T-helper 17 cell (primary cell): ENCODE measurements at places on chromosomes 16 and 17. TPM values are rescaled to one million over a fixed set of nuclear protein-coding genes. Genes with fewer than 3 reads are reported as not detected.

GRCh38 chr16:59848296-59848695 lies 1114.2 kb upstream of the GOT2 start:
- no peak for DNase-seq

DNA sequence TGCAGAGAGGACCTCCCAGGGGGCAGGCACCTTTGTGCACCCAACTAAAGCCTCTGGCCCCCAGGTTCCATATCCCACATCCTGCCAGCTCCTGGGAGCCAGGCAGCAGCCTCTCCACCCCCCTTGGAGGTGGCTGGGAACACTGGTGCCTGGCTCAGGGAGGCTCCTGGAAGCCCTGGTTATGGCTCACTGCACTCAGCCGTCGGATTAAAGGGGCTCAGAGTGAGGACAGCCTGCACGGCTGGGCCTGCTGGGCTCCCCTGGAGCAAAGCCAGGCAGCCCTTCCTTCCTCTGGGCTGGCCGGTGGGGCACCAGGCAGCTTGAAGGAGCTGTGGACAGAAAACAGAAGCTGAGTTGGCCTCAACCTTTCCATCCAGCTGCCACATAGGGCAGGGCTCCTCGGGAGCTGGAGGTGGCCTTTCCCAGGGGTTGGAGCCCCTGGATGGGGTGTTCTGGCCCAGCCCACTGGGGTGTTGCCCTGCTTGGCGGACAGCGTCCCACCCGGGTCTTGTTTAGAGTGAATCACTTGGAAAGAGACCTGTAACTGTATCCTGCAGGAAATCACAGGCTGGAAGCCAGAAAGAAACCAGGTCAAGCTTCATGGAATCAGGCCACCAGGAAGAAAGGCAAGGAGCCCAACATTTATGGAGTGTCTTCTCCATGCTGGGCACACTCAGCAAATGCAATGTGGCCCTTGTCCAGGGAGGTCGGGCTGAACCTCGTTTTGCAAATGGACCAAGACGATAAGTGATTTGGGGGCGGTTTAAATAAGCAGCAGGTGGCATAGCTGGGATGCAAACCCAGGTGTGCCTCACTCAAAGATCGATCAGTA lies 253.3 kb downstream of the SOX9 start:
- no peak for DNase-seq

DNA sequence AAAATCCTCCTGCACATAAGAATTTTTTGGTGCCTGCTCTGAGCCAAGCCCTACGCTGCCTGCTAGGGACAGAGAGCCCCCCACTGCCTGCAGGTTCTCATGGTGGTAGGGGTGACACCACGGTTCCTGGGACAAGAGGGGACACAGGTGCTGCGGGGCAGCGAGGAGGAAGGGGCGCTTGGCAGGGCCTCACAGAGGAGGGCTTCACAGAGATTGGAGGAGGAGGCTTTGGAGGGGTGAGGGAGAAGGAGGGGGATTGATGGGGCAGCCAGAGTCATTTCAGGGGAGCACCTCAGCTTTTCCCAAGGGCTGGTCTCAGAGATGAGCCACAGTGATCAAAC lies 29.8 kb upstream of the GSG1L start:
- no peak for DNase-seq

DNA sequence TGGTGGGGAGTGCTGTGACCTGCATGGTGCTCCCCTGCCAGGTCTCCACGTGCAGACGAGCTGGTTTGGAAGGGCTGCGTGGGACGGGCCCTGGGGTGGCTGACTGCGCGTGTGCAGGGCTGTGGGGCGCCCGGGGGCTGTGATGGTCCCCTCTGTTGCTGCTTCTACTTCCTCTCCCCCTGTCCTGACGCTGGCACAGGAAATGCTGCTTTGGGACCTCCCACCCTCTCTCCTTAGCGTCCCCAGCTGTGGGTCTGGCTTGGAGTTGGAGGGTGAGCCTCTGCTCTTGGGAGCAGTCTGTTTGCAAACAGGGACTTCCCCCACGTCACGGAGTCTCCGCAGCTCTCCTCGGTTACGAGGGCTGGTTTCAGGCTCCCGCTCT lies 35.2 kb downstream of the TSC2 start:
- no peak for DNase-seq

DNA sequence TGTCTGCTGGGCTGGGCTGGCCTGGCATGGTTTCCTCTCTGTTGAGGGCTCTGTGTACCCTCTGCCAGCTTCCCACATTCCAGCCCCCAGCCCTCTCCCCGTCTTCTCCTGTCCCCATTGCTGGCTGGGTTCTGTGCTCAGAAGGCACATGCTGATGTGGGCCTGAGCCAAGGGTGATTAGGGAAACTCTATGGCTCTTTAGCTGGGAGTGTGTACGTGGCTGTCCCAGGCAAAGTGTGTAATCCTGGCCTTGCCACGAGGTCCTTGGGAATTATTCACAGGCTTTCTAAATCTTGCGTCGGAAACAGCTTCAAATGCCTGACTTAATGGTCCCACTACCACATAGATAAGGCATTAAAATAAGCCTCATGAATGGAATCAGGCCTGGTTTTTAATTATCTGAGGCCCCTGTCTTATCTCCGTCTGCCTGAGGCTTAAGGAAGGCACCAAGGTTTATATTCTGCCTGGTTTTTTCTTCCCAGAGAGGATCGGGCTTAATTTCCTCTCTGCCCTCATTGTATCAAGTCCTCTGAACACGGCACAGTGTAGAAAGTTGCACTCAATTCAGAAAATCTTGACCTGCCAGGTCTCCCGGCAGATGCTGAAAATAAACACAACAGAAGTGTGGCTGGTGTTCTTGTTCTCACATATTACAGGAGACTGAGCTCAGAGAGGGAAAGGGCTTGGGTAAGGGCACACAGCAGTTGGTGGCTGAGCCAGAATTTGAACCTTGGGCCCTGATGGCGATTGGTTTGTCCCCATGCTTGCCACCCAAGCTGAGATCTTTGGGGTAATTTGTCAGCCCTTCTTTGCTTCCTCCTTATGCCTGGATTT lies 52.9 kb upstream of the LGALS9 start:
- DNase-seq: no peak

GRCh38 chr17:76241204-76241538 lies 878 bp upstream of the RNF157 start:
- no peak for DNase-seq

METTL9 gene
- 80.3 TPM for total RNA-seq

PERCC1 gene
- not detected for total RNA-seq

FBXW10 gene
- not detected for total RNA-seq
